ENCODE measurements at places on chromosomes 3 and 15.

DNA sequence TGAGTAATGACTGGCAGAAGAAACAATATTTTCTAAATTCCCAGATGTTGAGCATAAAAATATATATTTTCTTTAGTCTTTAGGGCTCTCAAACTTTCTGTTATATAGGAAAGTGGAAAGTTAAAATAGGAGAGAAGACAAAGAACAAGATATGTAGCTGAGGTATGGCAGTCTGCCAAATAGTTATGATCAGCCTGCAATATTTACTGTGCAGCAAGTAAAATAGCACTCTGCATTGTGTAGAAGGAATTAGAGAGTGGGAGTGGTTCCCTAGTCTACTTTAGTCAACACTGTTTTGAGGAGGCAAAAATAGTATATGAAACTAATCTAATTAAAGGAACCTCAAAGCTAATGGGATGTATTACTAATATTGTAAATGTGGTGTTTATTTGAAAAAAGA lies 978.1 kb upstream of the ALCAM start:
- no peaks in the 10 kb centered on the region for H3K36me3 ChIP-seq
- H3K4me3 ChIP-seq = no peak overlapping the region
- H3K4me1 ChIP-seq = no peaks in the 10 kb centered on the region

- peak; percentile 96 for DNase-seq
- peak within 1 kb of the TSS; percentile 76 for H3K4me3 ChIP-seq
- peaks cover 54% of the 10 kb centered on the region for H3K4me1 ChIP-seq
- H3K27me3 ChIP-seq = peaks cover 14% of the 10 kb centered on the region
- no peaks in the 10 kb centered on the region for H3K36me3 ChIP-seq
Observed at GRCh38 chr3:42502429-42503250, at the start of gene VIPR1. Gene VIPR1, plus strand, starts transcription at chr3:42502643. Its CDS starts 93 bp downstream, at chr3:42502736.

GRCh38 chr3:45557471-45557870 lies 37.1 kb upstream of the LIMD1 start:
- H3K27ac ChIP-seq = no peak overlapping the region
- H3K36me3 ChIP-seq = peaks cover 2% of the 10 kb centered on the region
- no peak for DNase-seq
- no peaks in the 10 kb centered on the region for H3K27me3 ChIP-seq
- no peaks in the 10 kb centered on the region for H3K4me1 ChIP-seq
- H3K4me3 ChIP-seq = no peak overlapping the region

- no peaks in the 10 kb centered on the region for H3K36me3 ChIP-seq
- H3K4me3 ChIP-seq = no peak overlapping the region
- no peaks in the 10 kb centered on the region for H3K4me1 ChIP-seq
Observed at GRCh38 chr15:57213862-57214261, 162.4 kb upstream of the CGNL1 start.

DNA sequence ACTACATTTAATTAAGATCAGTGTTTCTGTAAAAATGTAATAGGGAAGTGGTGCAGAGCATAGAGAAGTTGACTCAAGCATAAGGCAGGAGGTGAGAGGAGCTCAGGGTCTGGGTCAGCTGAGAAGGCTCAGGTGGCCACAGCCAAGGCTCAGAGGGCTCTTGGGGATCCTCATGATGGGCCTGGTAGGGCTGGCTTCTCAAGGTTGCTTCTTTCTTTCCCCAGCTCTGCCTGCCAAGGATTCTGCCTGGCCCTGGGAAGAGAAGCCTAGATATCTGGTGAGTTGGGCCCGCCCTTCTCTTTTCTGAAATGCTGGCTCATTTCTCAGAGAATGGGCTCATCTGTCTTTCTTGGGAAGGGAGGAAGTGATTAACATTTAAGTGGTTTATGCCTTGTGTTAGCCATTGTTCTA lies 6.5 kb downstream of the ZNF589 start:
- peaks cover 17% of the 10 kb centered on the region for H3K36me3 ChIP-seq
- H3K4me3 ChIP-seq = no peak overlapping the region
- peaks cover 27% of the 10 kb centered on the region for H3K4me1 ChIP-seq
- no peaks in the 10 kb centered on the region for H3K27me3 ChIP-seq
- H3K27ac ChIP-seq = no peak overlapping the region

DNA sequence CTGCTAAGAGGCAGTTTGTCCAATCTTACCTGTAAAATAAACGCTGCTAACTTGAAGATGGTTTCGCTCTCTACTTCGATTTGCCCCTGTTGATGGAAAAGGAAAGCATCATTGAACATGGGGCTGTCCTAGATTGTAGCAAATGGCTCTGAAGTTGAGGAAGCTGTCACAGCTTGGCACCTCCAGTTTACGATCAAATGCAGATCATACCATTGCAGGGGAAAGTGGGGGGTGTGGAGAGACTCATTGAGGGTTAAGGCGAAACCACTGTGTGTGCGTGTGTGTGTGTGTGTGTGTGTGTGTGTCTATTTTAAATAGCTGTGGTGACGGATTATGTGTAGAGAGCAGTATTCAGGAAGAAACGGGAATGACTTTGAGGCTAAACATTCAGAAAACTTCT lies 127.6 kb upstream of the LMOD3 start:
- H3K4me1 ChIP-seq = no peaks in the 10 kb centered on the region
- DNase-seq = peak; percentile 62
- peak overlapping the region; percentile 44 for H3K4me3 ChIP-seq
- H3K36me3 ChIP-seq = no peaks in the 10 kb centered on the region
- H3K27me3 ChIP-seq = no peaks in the 10 kb centered on the region

GRCh38 chr3:77320514-77320913 lies 280.6 kb downstream of the ROBO2 start:
- no peaks in the 10 kb centered on the region for H3K27me3 ChIP-seq
- no peaks in the 10 kb centered on the region for H3K36me3 ChIP-seq
- DNase-seq = no peak
- H3K4me1 ChIP-seq = no peaks in the 10 kb centered on the region

DNA sequence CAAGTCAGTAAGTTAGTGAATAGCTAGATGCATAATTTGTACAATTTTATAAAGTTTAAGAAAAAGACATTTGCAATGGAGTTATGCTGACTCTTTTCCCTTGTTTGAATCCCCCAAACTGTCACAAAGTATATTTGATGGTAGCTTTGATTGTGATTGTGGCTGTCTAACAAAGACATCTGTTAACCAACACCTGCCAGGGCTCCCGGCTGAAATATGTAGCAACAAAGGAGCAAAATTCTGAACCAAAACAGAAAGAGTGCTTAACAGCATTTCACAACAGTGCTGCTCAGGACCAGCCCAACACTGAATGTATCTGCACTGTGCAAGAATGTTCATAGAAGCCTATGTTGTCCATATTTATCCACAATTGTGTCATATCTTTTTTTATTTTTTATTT lies 39.4 kb downstream of the LEO1 start:
- H3K4me3 ChIP-seq = no peak overlapping the region
- H3K36me3 ChIP-seq = peaks cover 16% of the 10 kb centered on the region
- H3K27ac ChIP-seq = no peak overlapping the region
- H3K4me1 ChIP-seq = no peaks in the 10 kb centered on the region
- H3K27me3 ChIP-seq = no peaks in the 10 kb centered on the region
- no peak for DNase-seq

DNA sequence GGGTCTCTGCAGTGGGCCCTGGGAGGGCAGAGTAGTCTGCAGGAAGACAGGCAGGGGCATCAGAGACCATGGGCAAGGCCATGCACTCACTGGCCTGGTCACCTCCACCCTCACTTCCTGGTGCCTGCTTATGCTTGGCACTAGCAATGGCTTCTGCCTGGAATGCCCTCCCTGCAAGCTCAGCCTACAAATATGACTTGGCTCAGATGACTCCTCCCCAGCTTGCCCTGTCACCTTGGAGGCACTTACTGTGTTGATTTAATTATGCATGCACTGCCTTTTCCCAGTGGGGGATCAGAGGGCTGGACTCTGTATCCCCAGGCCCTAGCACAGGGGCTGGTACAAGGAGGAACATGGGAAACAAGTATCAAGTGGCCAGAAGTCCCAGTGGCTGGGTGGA lies 7.8 kb downstream of the C3orf18 start:
- no peak overlapping the region for H3K27ac ChIP-seq
- H3K36me3 ChIP-seq = no peaks in the 10 kb centered on the region
- no peaks in the 10 kb centered on the region for H3K4me1 ChIP-seq
- no peaks in the 10 kb centered on the region for H3K27me3 ChIP-seq

- no peaks in the 10 kb centered on the region for H3K4me1 ChIP-seq
- DNase-seq = no peak
- H3K36me3 ChIP-seq = peaks cover 55% of the 10 kb centered on the region
- no peaks in the 10 kb centered on the region for H3K27me3 ChIP-seq
- no peak overlapping the region for H3K27ac ChIP-seq
Observed at GRCh38 chr3:196472286-196472685, 31.3 kb downstream of the RNF168 start.

DNA sequence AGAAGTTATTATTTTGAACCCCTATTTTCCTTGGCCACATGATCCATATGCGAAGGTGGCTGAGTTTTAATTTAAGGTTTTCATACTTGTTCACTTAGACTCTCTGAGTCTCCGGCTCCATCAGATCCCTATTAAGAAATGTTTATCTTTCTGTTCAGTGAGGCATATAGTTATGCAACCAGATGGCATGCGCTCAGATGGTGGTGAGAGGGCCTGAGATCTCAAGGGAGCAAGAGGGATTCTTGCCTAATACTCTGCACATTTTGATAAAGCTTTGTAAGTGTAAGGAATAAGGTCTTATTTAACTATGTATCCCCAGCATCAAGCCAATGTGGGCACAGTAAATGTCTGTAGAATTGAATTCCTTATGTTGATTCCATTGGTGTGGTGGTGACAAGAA lies 78.9 kb upstream of the DPH6 start:
- DNase-seq = no peak
- H3K36me3 ChIP-seq = no peaks in the 10 kb centered on the region
- H3K4me1 ChIP-seq = no peaks in the 10 kb centered on the region
- no peak overlapping the region for H3K27ac ChIP-seq
